ENCODE measurements at places on chromosomes 11 and 22.

DNA sequence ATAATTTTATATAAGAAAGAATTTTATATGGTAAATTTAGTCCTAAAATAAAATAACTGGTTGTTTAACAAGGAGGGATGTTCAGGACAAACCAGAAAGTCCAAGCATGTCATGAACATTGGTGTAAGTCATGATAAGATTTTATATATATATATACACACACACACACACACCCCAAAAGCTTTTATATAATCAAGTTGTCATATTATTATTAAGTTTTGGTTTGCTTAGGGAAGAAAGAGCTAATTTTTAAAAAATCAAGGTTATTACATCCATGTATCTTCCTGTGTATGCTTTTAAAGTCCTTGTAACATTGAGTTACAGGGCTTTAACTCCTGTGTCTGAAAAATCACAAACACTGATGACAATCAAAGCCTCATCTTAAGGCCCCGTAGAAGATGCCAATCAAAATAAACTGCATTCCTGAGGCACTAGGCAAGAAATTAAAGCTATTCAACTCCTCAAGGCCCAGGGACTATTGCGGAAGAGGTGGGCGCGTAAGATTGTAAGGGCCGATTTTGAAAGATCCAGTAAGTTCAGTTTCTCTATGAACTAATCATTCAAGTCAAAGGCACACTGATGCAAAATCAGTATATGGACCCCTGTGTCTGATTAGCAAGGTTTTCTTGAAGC, 16.8 kb downstream of the APOL6 start:
- no peak for DNase-seq

- no peak for DNase-seq
Measured at GRCh38 chr11:121352251-121352891, 59.8 kb downstream of the SC5D start.

DNA sequence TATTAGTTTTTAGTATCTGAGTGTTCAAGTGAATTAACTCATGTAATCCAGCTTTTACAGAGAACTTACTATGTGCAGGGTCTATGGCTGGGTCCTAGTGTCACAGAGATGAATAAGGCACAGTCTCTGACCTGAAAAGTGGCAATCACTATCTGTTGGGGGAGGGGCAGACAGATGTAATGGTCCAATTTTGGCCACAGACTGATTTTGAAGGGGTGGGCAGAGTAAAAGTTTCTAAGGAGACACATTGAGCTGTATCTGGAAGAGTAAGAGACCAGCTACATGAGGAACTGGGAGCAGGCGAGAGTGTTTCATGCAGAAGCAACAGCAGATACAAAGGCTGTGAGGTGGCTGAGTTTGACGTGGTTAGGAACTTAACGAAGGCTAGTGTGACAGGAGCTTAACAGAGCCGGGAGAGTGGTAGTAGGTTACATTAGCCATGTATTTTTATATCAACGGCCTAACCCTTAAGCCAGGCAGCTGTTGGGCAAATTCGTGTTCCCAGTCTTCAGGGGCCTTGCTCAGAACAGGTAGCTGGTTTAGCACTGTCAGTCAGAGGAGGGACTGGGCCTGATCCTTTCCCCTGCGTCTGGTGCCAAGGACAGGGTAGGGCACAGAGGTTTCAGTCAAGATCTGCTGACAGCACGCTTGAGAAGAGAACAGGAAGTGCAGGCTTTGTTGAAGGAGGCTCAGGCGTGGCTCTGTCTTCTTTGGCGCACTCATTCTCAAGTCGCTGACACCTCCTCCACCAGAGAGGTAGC, 1.4 kb upstream of the STIM1 start:
- DNase-seq: peak; percentile 86

DNA sequence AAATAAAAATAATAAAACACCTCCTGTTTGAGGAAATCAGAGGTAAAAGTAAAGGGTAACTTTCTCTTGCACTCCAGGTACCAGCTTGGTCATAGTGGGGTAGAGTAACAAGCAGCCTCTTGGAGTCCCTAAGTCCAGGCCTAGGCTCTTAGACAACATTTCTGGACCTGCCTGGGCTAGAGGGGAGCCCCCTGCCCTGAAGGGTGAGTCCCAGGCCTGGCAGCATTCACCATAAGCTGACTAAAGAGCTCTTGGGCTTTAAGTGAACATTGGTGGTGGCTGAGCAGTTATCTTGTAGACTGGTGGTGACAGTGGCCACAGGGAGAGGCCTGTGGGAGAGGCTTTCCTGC, 18.6 kb upstream of the OR56A3 start:
- DNase-seq: no peak

DNA sequence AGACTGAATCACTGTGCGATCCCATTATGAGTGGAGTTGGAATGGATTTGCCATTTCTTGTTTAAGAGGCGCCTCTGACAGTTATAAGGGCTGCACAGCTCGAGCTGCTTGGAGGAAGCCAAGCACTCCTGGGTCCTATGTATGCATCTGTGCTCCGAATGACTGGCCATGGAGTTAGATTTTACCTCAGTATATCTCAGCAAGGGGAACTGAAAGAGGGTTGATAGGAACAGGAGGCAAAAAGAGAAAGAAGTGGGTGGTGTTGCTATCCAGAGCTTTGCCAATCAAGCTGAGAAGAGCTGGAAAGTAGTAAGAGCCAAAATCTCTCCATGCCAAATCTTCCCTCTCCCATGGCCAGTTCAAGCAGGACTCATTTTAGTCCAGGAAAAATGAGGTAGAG, 632.0 kb upstream of the KIRREL3 start:
- no peak for DNase-seq

- no peak for DNase-seq
Measured at GRCh38 chr11:117011541-117011898, 86.7 kb downstream of the SIK3 start.

DNA sequence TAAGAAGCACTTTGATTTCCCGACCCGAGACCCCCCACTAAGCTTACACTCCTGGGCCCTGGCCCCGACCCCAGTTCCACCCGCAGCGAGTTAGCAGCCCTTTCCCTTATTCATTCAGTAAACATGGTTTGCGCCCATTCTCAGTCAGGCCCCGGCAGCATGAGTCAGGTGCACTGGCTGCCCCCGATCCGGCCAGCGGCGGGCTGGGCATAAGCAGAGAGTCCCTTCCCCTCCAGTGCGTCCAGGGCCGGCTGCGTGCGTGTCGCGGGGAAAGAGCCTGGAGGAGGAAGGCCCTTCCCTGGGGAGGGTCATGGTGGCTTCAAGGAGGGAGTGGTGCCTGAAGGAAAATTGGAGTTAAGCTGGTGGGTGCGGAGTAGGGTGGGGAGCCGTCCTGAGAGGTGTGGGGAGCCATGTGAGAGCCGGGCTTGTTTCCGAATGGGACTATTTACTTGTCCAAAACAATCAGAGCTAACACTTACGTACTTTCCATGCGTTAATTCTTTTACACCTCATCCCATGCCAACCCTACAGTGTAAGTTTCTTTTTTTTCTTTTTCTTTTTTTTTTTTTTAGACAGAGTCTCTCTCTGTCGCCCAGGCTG, 657 bp downstream of the IGHMBP2 start:
- no peak for DNase-seq

GRCh38 chr22:40405178-40406062, 35.0 kb downstream of the SGSM3 start:
- DNase-seq: no peak
